ENCODE measurements at places on chromosomes 16 and 17.

DNA sequence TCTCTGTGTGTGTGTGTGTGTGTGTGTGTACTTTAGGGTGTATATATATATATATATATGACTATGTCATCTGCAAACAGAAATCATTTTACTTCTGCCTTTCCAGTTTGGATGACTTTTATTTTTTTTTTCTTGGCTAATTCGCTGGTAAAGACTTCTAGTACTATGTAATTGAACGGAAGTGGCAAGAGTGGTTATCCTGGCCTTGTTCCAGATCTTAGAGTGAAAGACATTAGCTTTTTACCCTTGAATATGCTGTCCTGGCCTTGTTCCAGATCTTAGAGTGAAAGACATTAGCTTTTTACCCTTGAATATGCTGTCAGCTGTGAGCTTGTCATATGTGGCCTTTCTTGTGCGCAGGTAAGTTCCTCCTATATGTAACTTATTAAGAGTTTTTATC, 72.7 kb upstream of the MYOCD start:
- no peak for DNase-seq

GRCh38 chr17:28347261-28347891, 10.0 kb downstream of the POLDIP2 start:
- DNase-seq: no peak

DNA sequence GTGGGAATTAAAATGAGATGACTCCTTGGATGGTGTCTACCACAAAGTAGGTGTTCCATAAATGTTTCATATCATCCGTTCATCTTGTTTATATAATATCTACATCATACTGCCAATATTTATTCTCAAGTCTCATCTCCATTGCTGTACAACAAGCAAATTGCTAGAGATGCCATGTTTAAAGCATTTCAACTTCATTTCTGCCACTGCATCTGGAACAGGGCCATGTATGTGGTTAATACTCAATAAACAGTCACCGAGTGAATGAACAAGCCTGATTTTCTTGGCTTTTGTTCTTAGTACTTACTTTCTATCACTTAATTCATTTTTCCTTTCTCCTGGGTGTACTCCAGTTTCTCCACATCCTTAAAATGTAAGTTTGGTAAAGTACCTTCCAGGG, 107.6 kb downstream of the KCNJ2 start:
- DNase-seq: no peak

DNA sequence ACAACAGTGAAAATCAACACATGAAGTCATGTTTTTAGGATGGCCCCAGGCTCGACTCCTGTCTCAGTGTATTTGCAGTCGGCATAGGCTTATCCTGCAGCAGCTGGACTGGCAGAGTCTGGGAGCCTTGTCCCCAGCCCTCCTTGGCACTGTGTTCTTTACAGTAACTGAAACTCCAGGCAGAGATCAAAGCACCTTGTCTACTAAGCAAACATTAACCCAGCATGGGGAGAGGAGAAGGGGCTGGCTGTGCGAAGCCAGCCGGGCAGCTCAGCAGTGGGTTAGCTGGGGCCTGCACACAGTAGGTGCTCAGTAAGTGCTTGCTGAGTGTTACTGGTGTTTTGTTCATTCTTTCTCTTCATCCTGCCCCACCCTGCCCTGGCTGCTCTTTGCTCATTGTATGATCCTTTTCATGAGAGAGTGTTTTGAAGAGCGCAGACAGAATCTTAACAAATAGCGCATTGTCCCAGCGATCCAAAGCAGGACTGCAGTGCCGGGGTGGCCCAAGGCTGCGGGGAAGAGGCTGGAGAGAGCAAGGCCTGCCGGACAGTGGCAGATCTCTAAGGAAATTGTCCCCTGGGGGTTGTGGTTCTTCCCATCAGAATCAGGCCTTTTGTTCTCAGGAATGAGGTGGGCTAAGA, 23.5 kb upstream of the ITGB4 start:
- no peak for DNase-seq

DNA sequence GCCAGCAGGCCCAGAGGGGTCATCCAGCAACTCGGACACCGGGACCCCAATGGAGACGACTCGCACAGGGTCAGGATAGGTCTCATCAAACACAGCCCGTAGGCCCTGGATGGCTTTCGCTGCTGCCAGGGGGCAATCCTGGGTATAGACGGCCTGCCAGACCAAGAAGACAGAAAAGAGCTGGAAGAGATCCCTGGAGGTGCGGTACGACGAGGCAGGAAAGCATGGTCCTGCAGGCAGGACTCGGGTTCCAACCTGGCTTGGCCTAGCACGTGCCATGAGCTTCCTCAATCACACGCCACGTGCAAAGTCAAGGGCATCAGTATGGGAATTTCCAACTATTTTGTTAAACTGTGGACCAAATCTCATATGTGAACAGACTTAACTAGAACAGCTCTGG, 6.3 kb upstream of the EXOSC6 start:
- no peak for DNase-seq

DNA sequence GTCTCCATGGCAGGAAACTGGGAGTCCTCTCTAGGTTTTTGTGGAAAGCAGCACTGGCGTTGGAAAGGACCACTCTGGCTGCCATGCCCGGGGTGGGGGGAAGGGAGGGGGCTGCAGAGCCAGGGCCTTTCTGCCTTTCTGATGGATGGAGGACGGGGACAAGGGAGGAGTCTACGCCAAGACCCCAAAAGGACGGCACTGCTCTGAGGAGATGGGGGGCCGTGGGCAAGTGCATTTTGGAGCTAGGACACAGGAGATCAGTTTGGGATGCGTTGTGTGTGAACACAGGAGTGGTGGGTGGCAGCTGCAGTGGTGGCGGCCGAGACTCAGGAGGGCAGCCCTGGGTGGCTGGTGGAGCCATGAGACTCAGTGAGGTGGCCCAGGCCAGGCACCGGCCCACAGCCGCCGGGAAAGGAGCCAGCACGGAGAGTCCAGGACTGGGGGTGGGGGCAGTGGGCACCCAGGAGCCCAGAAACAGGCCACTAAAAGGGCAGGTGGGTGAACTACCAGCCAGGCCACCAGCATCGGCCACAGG, 2.0 kb downstream of the CENPX start:
- DNase-seq: no peak

DNA sequence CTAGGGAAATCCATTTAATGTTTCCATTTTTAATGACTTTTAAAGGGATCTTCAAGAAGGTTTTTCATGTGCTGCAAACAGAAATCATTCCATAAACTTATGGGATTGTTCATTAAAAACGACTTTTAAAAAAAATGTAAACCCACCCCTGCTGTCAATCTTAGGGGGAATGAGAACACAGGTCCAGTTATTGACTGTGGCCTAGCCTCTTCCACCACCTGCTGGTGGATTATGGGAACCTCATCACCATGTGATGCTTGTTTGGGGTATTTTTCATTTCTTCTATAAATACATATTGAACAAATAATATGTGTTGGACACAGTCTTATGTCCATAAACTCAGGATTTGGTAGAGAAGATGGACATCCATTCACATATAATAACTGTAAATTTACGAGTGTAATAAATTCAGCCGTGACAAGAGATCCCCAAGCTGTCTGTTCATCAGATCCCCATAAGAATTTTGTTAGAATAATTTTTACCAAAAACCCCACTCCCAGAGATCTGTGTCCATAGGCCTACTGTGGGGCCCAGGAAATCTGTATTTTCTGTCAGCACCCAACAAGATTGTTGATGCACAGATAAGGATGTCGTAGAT, 42.0 kb upstream of the TMC5 start:
- peak; percentile 22 for DNase-seq

- DNase-seq: peak; percentile 66
Measured at GRCh38 chr16:89358030-89359005, 132.0 kb downstream of the ANKRD11 start.

DNA sequence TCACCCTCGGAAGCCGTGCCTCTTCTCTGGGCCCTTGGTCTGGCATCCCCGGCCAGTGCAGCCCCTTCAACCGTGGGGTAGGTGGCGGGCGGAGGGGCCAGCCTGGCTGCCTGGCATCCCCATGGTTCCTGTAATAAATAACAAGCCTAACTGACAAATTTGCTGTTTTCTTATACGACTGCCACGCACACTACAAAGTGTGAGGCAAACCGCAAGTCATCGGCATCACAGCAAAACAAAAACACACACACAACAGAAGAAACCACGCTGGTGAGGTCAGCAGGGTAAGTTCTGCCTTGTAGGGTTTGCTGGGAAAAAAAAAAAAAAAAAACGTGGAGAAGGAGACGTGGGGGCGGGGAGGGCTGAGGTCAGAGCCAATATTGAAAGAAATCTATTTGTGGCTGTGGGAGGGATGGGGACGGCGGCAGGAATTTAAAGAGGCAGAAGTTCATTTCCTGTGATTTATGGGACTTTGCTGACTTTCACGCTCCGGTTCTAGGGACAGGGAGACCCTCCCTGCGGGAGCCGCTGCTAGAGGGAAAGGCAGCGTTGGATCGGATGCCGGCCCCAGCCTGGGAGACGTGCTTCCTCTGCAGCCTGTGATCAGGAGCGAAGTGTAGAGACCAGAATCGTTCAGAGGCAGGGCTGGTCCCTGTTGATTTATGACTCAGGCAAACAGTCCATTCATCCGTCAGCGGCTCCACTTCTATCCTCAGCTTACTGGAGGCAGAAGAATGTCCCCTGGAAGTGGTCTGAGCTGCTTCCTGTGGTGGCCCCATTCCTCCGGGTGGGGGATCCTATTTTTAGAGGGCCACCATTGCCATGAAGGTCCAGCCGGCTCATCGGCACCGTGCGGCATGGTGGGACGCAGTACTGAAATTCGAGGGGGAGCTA, 162.8 kb downstream of the FOXL1 start:
- DNase-seq: no peak

DNA sequence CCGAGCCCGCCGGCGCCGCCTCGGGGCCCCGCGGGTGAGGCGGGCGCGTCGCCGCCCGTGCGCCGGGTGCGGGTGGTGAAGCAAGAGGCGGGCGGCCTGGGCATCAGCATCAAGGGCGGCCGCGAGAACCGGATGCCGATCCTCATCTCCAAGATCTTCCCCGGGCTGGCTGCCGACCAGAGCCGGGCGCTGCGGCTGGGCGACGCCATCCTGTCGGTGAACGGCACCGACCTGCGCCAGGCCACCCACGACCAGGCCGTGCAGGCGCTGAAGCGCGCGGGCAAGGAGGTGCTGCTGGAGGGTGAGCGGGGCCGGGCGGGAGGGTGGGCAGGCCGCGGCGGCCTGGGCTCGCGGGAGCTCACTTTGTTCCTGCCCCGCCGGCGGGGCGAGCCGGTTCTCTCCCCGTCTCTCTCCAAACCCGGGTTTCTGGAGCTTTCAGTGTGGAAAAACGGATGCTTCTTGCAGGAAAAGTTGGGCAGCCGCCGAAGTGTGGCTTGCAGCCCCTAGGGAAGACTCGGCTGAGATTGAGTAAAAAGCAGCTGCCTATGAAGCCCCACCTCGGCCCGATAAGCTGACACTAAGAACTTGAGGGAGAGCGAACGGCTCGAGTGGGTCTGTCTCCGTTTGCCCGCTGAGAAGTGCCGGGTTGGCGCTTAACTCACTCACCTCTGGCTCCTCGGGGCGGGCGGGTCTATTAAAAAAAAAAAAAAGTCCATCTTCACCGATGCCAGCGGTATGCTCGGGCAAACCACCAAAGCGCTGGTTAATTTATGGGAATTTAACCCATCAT, 677 bp downstream of the SNTB2 start:
- peak; percentile 42 for DNase-seq

GRCh38 chr17:69066482-69066881, 5.8 kb upstream of the ABCA9 start:
- DNase-seq: no peak

- DNase-seq: no peak
Measured at GRCh38 chr17:35733366-35733765, 1.9 kb downstream of the RASL10B start.

- DNase-seq: no peak
Measured at GRCh38 chr17:82949361-82949760, 109.5 kb upstream of the ZNF750 start.

DNA sequence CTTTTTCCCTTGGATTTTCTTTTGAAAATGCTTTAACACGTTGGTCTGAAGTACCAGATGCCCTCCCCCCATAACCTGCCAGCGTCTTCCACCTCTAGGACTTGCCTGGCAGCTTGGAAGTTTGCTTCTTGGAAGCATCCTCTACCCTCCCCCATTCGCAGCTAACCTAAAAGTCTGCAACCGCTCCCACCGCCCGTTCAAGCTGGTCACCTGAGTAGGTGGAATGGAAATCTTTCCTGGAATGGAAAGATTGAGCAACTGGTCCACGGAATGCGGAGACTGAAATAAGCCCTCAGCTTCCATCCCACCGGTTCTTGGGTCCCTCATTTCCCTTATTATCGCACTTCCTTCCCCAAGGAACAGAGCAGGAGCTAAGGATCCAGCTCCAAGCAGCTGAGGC, 31.4 kb downstream of the HS3ST3B1 start:
- no peak for DNase-seq

DNA sequence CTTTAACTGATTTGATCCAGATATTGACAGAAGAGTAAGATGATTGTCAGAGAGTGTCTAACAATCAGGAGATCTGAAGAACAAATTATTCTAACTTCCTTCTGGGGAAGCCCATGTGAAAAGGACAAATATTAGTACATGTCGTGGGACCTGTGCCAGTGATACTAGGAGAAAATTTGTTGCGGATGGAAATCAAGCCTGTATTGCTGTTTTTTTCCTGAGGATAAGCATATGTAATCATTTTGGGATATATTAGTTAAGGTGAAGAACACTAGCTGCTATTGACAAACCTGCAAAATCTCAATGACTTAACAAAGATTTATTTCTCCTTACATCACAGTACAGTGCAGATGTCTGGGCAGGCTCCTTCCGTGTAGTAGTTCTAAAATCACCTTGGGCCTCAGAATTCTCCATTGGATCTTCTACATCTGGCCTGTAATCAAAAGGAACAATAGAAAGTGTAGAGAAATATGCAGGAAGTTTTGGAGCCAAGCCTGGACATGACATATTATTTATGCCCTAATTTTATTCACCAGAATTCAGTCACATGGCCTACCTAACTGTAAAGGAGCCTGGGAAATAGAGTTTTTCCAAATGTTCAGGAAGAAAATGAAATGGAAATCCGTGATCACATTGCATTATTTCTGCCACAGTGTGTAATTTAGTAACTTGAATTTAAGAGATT, 58.3 kb downstream of the CYB561 start:
- no peak for DNase-seq

GRCh38 chr16:89737341-89738071, 16.2 kb downstream of the ZNF276 start:
- peak; percentile 68 for DNase-seq

Data from CD4-positive, alpha-beta T cell treated with Interleukin-21 for 1 hour (primary cell).